ENCODE measurements at places on chromosomes 13 and 19.
A peak's percentile ranks its signal among the peaks of the same experiment; 100 is the strongest.

DNA sequence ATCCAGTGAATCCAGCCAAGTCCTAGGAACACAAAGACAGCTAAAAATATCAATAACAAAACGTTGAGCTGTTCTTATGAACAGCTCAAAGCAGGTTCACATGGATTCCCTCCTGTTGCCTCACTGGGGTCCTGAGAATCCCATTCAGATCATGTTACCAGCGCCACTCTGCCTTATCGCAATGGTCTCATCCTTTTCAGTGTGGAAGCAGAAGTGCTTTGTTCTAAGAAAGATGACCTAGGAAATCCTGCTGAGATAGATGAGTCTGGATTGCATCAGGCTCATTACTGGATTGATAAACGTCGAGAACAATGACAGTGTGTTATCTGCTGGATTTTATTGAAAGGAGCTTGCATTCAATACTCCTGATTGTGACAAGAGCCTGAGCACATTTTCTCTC, 87.0 kb downstream of the SLAIN1 start:
- DNase-seq: no peak

GRCh38 chr13:107117327-107118012, 549.5 kb upstream of the ARGLU1 start:
- no peak for DNase-seq

- no peak for DNase-seq
Observed at GRCh38 chr13:31209841-31210210, 10.1 kb downstream of the B3GLCT start.

DNA sequence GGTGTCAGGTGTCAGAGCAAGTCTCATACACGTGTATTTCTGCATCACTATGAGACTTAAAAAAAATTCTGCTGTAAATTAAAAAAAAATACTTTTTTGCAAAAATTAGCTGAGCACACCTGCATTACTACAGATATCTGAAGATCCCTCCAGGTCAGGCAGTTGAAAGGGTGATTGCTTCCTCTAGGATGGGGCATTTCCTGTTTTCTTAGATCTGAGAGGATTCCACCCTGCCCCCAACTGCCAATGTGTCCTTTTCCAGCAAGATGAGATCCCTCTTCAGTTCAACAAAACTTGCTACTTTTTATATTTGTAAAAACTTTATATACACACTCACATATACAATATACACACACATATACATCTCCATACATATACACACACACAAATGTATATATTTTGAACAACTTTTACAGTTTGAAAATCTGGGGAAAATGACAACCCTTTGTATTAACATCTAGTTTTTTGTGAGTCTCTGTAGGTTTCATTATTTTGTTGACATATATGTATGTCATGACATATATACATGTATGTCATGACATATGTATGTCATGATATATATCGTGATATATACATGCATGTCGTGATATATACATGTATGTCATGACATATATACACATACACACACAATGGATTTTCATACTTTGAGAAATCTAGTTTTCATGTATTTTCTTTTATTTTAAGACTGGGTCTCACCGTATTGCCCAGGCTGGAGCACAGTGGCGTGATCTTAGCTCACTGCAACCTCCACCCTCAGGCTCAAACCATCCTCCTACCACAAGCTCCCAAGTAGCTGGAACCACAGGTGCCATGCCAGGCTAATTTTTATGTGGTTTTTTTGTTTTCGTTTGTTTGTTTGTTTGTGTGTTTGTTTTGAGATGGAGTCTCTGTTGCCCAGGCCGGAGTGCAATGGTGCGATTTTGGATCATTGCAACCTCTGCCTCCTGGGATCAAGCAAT, 17.8 kb downstream of the ZNF813 start:
- no peak for DNase-seq

- no peak for DNase-seq
Observed at GRCh38 chr13:79500829-79501228, 19.9 kb downstream of the NDFIP2 start.

- no peak for DNase-seq
Observed at GRCh38 chr13:50389726-50390125, 374.5 kb downstream of the KCNRG start.

DNA sequence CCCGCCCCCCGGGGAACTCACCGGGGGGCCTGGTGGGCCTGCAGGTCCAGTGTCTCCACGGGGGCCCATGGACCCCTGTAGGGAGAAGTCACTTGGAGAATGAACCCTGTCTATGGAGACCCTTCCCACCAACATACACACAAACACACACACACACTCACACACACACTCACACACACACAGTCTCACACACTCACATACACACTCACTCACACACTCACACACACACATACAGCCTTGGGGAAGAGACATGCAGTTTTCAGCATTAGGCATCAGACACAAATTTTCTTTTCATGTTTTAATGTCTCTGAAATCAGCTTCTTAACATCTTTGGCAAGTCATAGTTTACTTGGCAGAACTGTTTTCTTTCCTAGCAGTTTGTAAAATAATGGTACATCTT, 31.0 kb upstream of the OLFM2 start:
- no peak for DNase-seq

GRCh38 chr13:45807520-45808099, 43.9 kb downstream of the SIAH3 start:
- peak; percentile 78 for DNase-seq

GRCh38 chr13:37011002-37011401, 10.4 kb downstream of the EXOSC8 start:
- no peak for DNase-seq

DNA sequence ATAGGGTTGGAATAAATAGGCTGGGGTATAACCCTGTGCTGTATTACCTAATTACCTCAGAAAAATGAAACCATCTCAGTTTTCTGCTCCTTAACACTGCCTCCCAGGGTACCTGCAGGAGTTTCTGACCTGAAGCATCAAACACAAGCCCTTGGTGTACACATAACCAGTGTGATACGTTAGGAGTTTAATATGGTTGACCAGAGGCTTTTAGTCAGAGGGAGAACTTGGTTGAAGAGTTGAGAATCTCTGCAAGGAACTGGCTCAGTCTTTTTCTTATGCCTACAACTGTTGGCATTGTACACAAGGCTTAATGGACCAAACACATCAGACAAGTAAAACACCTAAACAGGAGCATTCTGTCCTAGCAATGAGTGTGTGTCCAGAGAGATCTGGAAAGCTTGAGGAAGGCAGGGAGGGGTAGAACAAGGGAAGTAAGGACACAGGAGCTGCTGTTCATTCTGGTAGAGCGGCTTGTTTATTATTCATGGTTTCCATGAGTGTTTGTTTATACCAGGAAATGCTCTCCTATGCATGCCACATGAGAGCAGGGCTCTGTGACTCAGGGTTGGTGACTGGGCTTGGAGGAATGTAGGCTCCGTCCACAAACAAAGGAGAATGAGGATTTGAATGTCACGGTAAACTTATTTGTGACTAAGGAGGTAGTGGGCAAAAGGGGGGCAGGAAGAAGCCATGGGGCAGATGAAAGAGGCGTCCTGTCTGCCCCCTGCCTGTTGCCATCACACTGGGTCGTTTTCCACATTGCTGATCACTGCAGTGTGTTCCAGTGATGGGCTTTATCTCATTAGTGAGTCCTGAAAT, 11.9 kb upstream of the SPATA13 start:
- DNase-seq: peak; percentile 89

DNA sequence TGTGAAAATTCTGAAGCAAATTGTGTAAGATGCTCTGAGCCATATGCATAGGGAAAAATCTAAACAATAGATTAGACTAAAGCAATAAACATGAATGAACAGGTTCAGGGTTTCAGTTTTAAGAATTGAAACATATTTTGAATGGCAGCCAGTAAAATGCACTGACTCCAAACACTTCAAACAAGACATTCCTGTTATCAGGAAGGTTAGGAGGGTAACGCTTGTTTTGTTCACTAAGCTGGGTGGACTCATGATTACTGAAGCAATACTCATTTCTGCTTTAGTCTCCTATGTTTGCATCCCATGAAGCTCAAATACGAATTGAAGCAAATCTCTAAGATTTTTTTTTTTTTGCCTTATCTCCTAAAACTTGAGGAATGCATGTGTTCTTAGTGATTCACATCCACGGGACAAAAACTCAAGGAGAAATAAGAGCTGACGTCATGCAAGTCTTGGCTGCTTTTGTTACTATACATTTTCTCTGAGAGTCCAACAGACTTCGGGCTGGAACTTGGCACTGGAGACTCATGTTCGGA, 29.1 kb upstream of the IGFL4 start:
- no peak for DNase-seq

DNA sequence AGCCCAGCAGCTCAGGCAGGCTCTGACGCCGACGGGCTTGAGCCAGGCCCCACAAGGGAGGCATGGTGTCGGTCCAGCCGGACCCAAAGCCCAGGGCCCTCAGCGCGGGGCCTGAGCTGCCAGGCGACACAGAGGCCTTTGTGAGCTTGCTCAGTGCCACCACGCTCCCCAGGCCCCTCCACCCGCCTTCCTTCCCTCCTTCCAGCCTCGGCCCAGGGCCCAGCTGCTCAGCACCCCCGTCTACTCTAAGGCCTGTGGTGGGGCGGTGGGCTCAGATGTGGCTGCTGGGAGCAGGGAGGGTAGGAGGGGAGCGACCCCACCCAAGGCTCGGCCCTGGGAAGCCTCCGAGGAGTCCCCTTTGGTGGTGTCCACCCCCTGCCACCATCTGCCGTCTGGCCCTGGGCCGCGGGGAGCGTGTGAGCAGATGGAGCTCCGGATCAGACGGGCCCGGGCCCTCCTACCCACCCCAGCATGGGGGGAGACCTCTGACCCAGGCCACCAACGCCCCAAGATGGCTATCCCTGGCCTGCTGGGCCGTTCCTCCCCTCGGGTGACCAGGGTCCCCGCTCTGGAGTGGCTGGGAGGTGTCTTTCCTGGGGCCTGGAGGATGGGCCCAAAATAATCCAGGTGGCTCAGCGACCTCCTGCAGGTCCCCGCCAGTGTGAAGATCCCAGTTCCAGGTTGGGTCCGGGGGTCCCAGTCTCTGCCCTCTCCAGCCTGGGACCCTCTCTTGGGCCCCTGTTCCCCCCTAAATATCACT, 7.8 kb downstream of the ZBTB7A start:
- no peak for DNase-seq

- DNase-seq: no peak
Observed at GRCh38 chr19:36668646-36669045, 2.0 kb upstream of the ZNF461 start.

- DNase-seq: no peak
Observed at GRCh38 chr13:46405457-46405856, 18.4 kb upstream of the RUBCNL start.

DNA sequence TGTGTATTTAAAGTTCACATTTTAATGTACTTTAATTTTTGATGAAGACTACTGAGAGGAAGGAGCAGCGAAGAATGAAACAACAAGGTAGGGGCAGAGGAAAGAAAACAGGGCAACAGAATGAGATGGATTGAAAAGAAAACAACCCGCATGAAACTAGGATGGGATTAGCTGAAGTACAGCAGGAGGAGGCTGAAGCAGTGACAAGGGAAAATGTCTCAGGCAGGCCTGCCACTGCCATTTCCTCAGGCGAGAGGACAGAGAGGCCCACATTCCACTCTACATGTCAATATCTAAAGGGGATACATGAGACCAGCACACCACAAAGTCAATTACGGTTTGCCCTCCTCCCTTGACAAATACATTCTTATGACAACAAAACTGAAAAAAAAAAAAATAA, 1703.2 kb downstream of the EFNB2 start:
- DNase-seq: no peak

GRCh38 chr13:40591091-40591490, 75.3 kb downstream of the FOXO1 start:
- no peak for DNase-seq

DNA sequence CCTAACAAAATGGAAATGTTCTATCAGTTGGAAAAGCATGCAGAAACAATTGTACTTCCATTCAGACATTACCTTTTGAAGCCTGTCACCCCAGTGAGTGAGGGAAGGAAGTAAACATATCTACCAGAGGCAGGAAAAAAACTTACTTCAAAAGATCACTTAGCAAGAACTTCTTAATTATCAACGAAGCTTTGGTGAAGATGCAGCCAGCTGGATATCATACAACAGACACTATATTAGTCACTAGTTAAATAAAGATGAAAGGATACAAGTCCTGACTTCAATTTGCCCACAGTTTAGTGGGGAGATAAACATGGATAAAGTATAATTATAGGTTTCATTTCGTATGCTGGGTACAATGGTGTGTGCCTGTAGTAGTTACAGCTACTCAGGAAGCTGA, 148.8 kb downstream of the TNFRSF19 start:
- DNase-seq: no peak

DNA sequence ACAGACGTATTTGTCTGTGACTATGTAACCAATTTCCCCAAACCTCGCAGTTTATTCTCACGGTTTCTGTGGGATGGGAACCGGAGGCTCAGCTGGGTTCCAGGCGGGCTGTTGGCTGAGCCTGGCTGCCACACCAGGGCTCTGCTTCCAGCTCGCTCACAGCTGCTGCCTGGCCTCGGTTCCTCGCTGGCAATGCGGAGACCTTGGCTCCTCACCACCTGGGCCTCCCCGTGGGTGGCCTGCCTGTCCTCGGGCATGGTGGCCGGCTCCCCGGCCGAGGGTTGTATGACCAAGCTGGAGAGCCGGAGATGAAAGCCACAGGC, 218.9 kb upstream of the MAB21L1 start:
- DNase-seq: peak; percentile 43

GRCh38 chr13:106534639-106535551, 567 bp downstream of the EFNB2 start:
- peak; percentile 76 for DNase-seq

DNA sequence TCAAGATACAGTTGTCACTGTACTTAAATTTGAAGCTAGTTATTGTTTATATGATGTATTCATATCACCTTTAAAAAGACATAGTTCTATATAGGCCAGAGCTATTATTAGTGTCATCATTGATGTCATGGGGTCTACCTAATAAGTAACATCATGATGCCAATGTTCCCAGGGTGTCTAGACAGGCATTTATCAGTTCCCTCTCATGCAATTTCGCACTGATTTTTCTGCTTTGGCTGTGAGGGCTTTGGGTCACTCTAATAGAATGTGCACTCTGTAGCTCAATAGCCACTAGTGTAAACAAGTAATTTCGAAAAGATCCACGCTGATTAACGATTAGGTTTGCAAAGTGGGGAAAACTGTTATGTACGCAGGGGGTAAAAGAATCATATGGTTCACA, 1651.3 kb downstream of the SLITRK5 start:
- DNase-seq: no peak

DNA sequence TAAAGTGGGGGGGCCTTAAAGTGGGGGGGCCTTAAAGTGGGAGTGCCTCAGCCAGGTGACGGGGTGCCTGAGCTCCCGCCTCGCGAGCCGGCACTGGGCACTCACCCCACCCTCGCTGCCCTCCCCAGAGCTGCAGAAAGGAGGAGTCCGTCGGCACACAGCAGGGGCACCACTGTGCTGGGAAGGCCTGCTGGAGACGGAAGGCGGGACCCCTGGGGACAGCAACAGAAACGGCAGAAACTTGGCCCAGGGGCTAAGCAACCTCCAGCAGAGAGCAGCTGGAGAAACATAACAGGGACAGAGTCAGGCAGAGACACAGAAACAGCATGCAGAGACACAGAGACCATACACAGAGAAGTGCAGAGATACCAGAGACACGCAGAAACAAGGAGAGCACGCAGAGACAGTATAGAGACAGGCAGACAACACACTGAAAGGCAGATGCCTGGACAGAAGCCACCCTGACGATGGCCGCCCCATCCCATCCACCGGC, 7.9 kb downstream of the CFD start:
- peak; percentile 61 for DNase-seq

- no peak for DNase-seq
Observed at GRCh38 chr13:34347784-34348573, 530.0 kb downstream of the RFC3 start.

- peak; percentile 39 for DNase-seq
Observed at GRCh38 chr19:36916991-36917390, 859 bp downstream of the ZNF568 start.

GRCh38 chr13:102609696-102610095, 12.9 kb downstream of the TPP2 start:
- no peak for DNase-seq

Measured in endodermal cell (in vitro differentiated cells).